Stimulated activated CD8-positive, alpha-beta memory T cell treated with anti-CD3 and anti-CD28 coated beads, Interleukin-4, amount 100 ng/mL, for 4 hours (primary cell): ENCODE measurements at places on chromosomes 3 and 15.
A peak's percentile ranks its signal among the peaks of the same experiment; 100 is the strongest.

DNA sequence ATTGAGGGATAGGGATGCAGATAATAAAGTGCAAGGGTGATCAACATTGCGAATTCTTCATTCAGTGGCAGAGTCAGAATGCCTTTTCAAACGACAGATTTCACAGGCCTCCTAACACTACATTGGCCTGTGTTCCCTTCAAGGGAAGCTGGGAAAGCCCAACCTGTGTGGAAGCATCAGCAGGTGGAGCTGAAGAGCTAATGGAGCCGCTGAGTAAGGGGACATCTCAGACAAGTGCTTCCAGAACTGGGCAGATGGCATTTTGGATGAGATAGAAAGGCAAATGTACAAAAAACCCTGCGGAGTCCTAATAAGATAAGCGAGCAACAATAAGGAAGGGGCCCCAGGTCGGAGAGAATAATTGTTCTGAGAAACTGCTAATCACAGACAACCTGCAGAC lies 8.5 kb upstream of the SLC24A5 start:
- DNase-seq: no peak

- no peak for DNase-seq
Measured at GRCh38 chr3:52272831-52273230, 5.6 kb downstream of the WDR82 start.

- DNase-seq: no peak
Measured at GRCh38 chr3:153043729-153044328, 118.2 kb upstream of the RAP2B start.

GRCh38 chr3:38600551-38600950 lies 48.9 kb downstream of the SCN5A start:
- no peak for DNase-seq

DNA sequence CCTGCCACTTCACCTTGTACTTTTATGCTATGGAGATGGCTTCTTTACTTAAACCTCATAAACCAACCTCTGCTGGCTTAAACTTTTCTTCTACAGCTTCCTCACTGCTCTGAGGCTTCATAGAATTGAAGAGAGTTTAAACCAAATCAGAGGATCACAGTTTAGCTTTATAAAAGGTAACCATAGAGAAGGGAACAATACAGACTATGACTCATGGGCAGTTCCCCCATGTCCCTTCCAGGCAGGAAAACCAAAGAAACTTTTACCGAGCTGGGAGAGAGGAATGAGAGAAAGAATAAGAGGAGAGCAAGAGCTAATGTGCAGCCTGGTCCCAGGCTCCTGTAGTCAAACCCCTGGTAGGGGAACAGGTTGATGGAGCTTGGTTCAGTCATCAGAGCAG lies 53.9 kb upstream of the NEDD4 start:
- DNase-seq: no peak

- DNase-seq: no peak
Measured at GRCh38 chr15:70775160-70775559, 11.8 kb upstream of the UACA start.

- no peak for DNase-seq
Measured at GRCh38 chr3:106720510-106720909, 656.7 kb upstream of the CCDC54 start.

GRCh38 chr3:32613183-32613582 lies 42.5 kb upstream of the DYNC1LI1 start:
- DNase-seq: no peak

DNA sequence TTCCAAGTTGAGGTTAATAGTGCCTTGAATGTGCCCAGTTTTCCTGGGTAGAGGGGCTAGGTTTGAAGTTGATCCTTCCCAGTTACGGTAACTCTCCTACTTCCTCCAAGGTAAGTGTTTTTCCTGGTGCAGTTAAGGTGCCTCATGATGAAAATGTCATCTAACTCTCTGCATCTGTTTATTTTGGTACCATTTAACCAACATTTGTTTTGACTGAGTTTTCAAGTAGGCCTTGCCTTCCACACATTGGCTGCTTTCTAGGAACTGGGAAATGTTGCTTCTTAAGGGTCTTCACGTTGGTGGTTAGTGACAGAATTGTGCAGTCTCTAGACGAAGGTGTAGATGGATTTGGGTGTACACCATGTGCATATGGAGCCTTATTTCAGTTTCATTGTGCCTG lies 31.3 kb downstream of the USP3 start:
- no peak for DNase-seq

DNA sequence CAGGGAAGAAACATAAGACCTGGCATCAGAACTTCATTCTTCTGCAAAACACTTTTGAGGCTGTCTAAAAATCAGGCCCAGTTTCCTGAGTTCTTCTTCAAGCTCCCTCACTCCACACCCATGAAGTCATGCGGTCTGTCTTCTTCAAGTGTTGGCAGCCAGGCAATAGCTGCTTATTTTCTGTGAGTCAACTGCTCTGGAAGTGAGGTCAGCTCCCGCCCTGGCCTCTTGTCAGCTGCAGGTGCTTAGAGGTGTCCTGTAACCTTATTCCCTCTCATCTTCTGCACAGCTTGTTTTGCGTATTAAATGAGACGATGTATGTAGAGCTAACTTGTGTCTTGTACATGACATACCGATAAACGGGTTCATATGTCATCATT lies 226.1 kb downstream of the ADAMTS17 start:
- DNase-seq: no peak

DNA sequence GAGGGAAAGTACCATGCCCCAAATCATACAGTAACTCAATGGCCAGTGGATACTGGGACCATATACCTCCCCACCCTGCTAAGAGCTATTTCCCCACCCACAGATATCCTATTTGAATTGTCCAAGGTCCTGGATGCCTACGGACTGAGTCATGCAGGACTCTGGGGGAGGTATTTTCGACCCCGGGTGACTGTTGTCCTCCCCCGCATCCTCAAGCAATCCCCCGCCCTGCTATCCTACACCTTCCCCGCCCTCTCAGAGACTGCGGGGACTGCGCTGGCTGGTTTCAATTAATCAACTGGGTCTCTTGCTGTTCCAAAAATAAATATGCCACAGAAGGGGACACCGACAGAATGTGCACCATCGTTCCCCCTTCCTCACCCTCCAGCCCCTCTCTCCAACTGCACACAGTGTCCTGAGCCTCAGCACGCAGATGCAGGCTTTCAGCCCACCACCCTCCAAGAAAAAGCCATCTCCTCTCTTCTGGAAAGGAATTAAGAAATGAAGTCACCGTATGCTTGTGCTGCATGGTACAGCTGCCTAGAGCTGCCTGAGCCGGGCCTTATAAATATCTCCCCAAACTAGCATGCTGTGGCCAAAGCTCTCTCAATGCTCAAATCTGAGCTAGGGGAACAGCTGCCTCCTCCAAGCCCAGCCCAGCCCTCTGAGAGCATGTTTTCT lies 8.1 kb downstream of the CAV3 start:
- DNase-seq: no peak

- DNase-seq: no peak
Measured at GRCh38 chr3:23455775-23456174, 252.6 kb downstream of the UBE2E2 start.

GRCh38 chr3:4642611-4643010 lies 149.5 kb downstream of the ITPR1 start:
- DNase-seq: no peak

- no peak for DNase-seq
Measured at GRCh38 chr15:100394736-100395440, 53.1 kb upstream of the ADAMTS17 start.

DNA sequence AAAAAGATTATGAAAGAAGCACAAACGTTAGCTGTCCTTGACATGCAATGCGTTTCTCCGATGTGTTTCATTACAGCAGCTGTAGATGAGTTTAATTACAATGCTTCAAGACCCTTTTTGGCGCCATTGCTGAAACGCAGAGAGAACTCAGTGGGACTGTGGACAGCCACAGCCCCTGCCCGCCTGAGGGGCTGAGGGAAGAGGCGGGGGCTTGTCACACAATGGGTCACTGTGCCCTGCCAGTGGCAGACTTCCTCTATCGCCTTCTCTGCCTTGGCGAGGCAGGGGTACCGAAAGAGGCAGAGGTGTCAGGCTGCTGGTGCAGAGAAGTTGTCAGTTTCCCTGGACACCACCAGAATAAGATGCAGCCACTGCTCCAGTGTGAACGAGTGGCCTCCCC lies 252.0 kb downstream of the NR2F2 start:
- no peak for DNase-seq

- DNase-seq: no peak
Measured at GRCh38 chr15:82820128-82820527, 10.7 kb downstream of the WHAMM start.

DNA sequence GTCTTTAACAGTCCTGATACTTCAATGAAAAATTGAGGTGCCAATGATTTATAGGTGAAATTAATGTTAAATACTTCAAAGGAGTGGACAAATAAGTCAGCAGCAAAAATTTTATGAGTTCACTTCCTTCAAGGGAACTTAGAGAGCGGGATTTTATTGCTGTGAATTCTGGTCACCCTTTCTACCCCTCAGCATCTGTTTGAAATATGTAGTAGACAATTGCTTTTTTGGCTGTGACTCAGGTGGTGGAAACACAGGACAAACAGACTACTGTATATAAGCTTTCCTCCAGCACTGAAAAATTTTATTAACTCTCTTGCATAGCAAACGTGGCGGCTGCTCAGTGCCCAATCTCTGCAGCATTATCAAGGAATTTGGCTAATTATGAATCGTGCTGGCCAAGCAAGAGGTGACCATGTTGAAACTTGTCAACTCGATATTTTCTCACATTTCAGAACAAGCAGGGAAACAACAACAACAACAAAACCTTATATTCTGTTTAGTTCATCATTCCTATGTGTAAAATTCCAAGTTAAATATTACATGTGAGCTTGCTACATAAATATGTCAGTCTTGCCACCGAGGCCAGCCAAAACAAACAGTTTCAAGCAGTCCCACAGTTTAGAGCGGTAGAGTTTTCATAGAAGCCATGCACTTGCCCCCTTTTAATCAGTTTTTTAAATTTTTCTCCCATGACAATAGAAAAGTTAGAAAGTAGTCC lies 420.2 kb downstream of the FOXP1 start:
- DNase-seq: no peak

DNA sequence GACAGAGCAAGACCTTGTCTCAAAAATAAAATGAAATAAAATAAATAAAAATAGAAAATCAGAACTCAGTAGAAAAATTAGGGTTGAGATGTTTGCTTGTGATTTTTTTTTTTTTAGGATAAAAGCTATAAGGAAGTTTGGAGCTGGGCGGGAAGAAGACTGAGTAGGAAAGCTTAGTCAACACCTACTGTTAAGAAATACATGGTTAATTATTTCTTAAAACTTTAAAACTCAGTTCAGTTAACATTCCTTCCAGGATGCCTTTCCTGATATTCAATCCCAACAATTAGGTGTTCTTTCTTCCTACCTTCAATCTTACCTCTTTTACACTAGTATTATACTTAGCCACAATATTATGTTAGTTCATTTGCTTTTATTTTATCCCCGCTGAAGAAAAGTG lies 246.2 kb downstream of the LSAMP start:
- DNase-seq: no peak

DNA sequence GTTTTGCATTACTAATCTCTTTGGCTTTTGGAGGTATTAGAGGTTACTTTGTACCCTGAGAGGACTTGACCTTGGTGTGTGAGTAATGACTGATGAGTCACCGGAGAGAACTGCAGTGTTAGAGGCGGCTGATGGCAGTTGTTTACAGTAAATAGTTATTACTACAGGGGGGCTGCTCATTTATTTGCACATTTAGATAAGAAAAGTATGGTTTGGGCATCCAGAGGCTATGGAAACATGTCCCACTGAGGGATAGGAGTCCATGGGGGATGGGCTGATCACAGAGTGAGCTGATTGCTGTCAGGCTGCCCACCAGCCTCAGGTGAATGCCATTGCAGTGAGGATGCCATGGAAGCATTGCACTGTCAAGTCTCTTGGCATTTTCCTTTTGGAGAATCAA lies 17.3 kb upstream of the STAC start:
- DNase-seq: no peak

GRCh38 chr3:64141476-64141875 lies 83.8 kb downstream of the PRICKLE2 start:
- no peak for DNase-seq

- no peak for DNase-seq
Measured at GRCh38 chr3:146783446-146783845, 178.3 kb upstream of the PLSCR5 start.

- no peak for DNase-seq
Measured at GRCh38 chr3:188243124-188243795, 89.3 kb downstream of the LPP start.

- no peak for DNase-seq
Measured at GRCh38 chr3:127097481-127097880, 95.5 kb upstream of the PRR23E start.

GRCh38 chr15:71334873-71335272 lies 219.6 kb downstream of the THSD4 start:
- no peak for DNase-seq

- no peak for DNase-seq
Measured at GRCh38 chr3:8824238-8824637, 54.8 kb upstream of the OXTR start.

DNA sequence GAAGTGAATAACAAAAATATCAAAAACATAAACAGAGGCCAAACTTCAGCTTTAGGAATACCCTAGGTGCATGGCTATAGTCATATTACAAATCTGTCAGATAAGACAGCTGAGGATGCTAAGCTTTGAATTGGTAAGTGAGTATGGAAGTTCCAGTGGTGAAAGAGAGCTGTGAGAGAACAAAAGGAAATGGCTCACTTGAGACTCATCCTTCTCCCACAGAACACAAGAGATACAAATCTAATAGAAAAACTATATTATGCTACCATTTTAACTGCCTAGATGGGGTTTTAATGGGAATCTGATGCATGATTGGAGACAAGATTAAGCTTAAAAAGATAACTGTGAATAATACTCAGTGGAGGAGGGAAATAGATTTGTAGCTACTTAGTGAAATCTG lies 21.5 kb upstream of the PEX5L start:
- no peak for DNase-seq

- peak; percentile 71 for DNase-seq
Measured at GRCh38 chr3:25782938-25783660, at the start of gene NGLY1. TSS of gene NGLY1 (minus strand) at chr3:25783443. CDS start at chr3:25783390, 53 bp downstream.

- DNase-seq: no peak
Measured at GRCh38 chr3:109081746-109082510, 36.0 kb downstream of the MORC1 start.

GRCh38 chr3:31105438-31106077 lies 211.1 kb upstream of the GADL1 start:
- no peak for DNase-seq

GRCh38 chr3:46913644-46914043 lies 36.1 kb downstream of the PTH1R start:
- DNase-seq: no peak

DNA sequence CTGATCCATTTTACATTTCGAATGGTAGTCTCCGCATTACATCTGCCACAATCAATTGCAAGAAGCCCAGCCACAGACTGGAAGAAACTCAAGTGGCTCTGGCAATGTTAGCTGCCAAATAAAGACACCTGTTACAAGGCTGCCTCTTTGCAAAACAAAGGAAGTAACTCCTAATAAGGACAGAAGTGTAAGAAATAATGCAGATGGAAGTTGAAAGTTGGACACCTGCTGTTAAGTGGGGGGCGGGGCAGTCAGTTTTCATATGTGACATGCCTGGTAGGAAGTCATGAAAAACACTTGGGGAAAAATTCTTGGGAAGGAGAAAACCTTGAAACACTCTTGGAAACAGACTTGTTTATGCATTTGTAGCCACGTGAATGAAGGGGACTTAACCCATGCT lies 54.1 kb upstream of the ATP2C1 start:
- no peak for DNase-seq

- DNase-seq: no peak
Measured at GRCh38 chr15:29054171-29055045, 168.6 kb downstream of the APBA2 start.

- no peak for DNase-seq
Measured at GRCh38 chr3:174891524-174892203, 32.5 kb downstream of the NAALADL2 start.
